ELR (cell line): ENCODE measurements at places on chromosomes 16 and 17.

DNA sequence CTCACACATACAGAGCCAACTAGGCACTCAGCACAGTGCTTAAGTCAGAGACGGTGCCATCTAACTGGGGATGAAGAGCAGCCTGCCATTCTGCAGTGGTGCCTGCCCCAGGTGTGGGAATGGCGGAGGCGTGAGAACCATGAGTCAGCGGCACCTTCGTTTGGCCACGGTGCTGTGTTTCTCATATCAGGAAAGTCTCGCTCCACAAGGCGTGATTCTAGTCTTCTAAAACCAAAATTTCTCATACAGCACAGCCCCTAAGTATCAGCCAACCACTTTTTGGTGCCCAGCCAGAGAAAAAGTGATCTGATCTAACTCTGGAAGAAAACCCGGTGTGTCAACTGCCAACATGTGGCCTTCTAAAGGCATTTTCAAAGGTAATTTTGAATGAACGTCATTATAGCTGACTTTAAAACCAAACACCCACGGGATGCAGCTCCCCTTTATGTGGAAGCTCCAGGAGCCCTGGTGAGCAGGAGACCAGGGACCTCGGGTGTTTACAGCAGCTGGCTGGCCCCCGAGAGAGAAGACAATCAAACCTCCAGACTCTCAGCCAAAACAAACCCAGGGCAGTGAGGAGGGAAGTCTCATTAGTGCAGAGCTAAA is 54.6 kb downstream of the ABCC12 start:
- no peak for DNase-seq

DNA sequence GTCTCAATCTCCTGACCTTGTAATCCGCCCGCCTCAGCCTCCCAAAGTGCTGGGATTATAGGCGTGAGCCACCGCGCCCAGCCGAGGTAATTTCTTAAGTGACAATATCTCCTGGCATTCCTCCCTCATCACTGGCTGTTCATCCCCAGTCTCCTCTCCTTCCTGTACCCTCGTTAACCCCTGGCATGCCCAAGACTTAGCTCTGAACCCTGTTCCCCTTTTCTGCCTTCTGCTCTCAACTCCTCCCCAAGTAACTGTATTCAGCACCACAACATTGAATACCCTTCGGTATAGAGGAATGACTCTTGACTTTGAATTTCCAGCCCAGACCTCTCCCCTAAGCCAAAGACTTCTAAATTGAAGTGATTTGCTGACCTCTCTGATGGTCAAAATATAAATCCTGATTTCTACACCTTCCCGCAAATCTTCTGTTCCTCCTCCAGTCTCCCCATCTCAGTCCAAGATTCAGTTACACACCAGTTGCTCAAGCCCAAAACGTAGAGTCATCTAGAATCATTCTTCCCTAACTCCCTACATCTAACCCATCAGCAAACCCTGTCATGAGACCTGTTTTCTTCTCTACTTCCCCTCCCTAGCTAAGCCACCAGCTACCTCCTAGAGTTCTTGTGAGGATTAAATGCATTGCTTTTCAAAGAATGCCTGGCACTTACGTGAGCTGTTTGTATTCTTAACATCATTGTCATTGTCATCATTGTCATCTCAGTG is 14.8 kb downstream of the PMP22 start:
- no peak for DNase-seq

DNA sequence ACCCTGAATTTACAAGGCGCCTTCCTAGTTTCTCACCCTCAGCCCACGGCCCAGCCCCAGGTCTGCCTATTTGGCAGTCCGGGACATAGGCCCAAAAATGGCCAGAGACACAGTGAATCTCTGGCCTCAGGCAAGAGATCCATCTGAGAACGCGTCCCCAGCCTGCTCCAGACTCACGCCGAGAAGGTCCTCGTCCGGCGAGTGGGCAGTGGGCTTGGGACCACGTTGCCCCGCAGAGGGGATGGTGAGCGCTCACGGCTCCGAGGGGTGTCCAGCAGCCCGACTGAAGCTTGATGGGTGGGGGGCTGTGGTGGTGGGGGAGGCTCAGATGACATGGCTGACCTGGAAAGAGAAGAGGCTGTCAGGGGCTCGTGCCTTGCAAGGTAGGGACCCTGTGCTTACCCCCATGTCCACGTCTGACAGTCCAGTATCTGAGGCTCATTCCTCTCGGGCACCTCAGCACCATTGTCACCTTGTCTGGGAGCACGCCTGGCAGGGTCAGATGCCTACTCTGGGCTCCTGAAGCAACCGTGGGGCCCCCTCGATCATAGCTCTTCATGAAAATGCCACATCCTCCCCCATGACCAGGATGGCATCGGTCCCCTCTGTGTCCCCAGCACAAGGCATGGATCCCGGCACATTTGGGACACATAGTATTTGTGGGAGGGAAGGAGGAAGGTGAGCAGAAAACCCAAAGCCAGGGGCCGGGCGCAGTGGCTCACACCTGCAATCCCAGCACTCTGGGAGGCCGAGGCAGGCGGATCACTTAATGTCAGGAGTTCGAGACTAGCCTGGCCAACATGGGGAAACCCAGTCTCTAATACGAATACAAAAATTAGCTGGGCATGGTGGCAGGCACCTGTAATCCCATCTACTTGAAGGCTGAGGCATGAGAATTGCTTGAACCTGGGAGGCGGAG is 9.6 kb downstream of the CARHSP1 start:
- DNase-seq, result no peak

GRCh38 chr16:54655121-54655590 is 275.5 kb upstream of the IRX5 start:
- DNase-seq, result no peak

GRCh38 chr16:5736209-5736930 is 638.8 kb upstream of the EEF2KMT start:
- no peak for DNase-seq

DNA sequence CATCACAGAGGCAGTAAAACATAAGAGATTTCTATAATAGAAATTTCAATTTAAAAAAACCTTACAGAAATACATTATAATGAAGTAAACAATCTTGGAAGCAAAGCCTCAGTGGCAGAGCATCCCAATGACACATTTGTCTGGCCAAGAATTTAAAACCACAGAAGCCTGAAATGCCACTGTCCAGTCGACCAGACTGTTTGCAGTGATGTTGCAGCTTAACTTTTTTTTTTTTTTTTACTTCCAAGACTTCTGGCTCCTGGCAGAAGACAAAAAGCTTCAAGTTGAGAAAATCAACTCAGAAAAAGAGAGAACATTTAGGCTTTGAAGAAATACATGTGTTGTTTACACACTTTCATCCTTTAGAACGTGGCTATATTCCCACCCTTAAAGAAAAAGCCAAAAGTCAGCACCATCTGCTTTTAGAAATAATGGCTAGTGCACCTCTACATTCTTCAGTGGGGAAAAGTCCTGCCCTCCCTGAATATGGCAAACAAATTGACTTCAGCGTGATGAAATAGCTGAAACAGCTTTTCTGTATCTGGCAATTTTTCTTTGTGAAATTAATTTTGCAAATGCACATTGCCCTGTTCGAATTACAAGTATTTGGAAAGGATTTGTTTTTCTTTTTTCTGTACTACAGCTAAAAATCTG is 205.5 kb upstream of the MON1B start:
- no peak for DNase-seq

DNA sequence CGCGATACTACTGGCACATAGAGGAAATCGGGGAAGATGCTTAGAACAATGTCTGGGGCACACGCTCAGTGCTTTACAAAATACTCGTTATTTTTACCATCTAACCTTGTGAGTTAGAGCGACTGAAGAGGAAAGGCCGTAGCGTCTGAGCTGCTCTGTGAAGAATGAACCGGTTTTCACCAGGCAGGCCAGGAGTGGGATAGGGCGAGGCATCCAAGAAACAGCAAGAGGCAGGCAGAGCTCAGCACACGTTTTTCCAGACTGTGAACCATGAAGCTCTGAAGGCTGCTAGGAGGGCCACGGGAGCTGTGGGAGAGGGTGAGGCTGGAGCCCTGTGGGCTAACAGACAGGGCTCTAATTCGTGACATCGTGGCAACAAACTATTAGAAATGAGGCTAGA is 95.5 kb downstream of the MRM3 start:
- no peak for DNase-seq

GRCh38 chr17:69574257-69575197 is 160.0 kb downstream of the MAP2K6 start:
- DNase-seq, result no peak

- no peak for DNase-seq
Measured at GRCh38 chr17:29573558-29573869, 5.0 kb downstream of the TP53I13 start.

DNA sequence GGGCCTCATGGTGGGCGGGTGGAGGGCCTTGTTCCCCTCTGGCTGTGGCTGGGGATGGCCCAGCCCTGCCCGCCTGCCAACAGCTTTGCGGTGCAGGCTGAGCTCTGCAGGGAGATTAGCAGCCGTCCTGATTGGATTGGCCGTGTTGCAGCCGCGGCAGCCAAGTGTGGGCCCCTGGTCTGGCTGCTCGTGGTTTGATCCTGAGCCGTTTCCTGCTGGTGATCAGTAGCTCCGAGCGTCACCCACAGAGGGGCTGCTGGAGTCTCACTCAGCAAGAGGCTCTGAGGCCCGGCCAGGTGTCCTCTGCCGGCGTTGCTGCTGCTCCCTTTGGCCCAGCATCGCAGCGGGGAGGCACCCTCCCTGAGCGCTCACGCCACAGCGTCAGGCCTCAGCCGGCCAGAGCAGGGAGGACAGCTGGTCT is 32.5 kb downstream of the BAIAP2 start:
- no peak for DNase-seq

DNA sequence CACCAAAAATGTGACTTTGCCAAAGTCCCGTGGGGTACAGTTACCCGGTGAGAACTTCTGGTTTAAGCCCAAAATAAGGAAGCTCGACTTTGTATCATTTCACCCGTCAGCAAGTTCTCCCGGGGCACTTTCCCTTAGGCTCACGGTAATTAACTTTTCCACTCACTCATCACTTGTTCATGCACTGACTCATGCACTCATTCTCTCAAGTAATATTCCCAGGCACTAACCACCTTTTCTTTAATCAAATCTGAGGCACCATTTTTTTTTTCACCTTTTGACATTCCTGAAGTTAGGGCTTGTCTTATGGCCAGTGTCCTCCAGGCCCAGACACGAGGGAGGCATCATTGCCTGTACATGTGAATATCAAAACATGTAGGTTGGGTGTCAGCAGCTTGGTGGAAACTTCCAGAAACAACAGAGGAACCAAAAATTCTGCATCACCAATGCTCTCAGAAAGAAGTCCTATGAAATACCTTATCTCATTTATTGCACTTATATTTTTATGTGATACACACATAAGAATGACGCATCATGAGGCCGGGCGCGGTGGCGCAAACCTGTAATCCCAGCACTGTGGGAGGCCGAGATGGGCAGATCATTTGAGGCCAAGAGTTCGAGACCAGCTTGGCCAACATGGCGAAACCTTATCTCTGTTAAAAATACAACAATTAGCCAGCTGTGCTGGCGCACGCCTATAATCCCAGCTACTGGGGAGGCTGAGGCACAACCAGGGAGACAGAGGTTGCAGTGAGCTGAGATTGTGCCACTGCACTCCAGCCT is 36.1 kb upstream of the ATP2C2 start:
- peak; percentile 39 for DNase-seq

GRCh38 chr16:84839054-84839453 is 19.3 kb downstream of the CRISPLD2 start:
- peak; percentile 71 for DNase-seq

- peak; percentile 44 for DNase-seq
Measured at GRCh38 chr16:88705076-88705684, 1.0 kb downstream of the RNF166 start.

DNA sequence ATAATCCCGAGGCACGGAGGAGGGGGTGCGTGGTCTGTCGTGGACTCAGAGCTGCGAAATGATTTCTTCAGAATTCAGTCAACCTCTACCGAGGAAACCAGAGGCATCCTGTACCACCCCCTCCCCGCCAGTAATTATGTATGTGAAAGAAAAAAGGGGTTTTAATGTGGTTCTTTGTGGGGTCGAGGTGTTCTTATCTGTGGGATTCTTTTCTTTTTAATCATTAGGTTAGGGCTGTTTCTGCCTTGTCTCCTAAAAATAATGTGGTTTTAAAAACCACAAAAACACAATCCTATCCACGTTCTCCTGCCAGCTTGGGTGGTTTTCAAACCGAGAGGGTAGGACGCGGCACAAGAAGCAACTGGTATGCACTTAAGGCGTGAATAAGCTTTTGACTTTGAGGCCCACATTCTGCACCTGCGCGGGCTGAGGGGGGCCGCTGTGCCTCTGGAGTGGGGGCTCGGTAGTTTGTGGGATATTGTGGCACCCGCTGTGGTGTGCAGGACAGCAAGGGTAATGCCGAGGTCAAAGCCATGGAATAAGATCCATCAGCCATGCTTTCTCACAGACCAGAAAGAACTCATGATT is 1.0 kb downstream of the SLC47A1 start:
- DNase-seq, result no peak

DNA sequence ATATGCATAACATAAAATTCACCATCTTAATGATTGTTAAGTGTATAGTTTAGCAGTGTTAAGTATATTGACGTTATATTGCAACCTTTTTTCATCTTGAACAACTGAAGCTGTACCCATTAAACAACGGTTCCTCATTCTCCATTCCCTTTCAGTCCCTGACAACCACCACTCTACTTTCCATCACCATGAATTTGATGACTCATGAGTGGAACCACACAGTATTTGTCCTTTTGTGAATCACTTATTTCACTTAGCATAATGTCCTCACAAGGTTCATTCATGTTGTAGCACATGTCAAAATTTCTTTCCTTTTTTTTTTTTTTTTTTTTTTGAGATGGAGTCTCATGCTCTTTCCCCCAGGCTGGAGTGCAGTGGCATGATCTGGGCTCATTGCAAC is 46.0 kb downstream of the HOXB1 start:
- peak; percentile 92 for DNase-seq

DNA sequence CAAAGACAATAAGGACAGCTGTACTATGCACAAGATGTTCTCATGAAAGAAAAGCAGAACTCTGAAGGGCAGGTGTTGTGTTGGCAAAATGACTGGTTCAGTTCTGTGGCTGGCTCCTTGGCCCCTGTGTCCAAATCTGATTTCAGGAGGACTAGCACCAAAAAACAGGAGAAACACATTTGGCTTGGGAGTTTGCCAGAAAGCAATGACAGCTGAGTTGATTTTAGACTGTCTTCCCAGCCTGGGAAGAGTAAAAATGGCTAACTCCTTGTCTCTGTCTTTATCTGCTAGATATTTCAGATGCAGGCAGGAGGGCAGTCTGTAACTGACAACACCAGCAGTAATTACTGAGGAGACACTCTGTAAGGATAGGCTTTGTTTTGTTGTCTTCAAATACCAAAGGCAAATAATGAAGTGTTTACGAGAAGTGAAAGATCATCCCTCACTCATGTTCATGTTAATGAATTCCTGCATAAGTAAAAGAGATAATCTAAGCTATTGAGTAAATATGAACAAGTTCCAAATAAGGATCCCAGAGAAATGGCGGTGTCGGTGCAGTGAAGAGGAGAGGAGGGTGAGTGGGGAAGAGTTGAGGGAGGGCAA is 989.0 kb downstream of the CDH11 start:
- DNase-seq, result no peak
